ENCODE measurements at places on chromosomes 4 and X.

- DNase-seq: no peak
Measured at GRCh38 chr4:27381815-27382214, 521.2 kb downstream of the STIM2 start.

GRCh38 chr4:188433741-188434315, 294.6 kb downstream of the TRIML1 start:
- DNase-seq: no peak

GRCh38 chr4:140408974-140409373, 18.5 kb downstream of the CLGN start:
- DNase-seq: no peak

DNA sequence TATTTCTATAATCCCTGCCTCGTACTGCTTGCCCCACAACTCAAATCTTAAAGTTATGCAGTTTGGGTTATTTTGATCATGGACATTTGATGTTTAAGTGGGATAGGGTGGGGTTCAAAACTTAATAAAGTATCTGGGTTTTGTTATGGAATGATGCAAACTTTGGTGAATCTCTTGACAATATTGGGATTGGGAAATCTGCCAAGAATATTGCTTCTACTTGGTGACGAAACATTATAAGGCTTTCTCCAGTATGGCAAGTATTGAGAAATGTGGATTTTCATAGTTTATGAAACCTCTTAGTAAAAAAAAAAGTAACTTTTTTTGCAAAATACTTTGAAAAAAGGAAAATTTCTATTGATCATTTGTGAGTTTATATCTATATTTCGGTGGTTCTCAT, 130.8 kb upstream of the SFRP2 start:
- no peak for DNase-seq

- no peak for DNase-seq
Measured at GRCh38 chr4:29734343-29735213, 985.6 kb upstream of the PCDH7 start.

GRCh38 chr4:149785696-149786431, 29.8 kb downstream of the IQCM start:
- DNase-seq: no peak

- no peak for DNase-seq
Measured at GRCh38 chrX:39011454-39012221, 210.4 kb downstream of the MID1IP1 start.

DNA sequence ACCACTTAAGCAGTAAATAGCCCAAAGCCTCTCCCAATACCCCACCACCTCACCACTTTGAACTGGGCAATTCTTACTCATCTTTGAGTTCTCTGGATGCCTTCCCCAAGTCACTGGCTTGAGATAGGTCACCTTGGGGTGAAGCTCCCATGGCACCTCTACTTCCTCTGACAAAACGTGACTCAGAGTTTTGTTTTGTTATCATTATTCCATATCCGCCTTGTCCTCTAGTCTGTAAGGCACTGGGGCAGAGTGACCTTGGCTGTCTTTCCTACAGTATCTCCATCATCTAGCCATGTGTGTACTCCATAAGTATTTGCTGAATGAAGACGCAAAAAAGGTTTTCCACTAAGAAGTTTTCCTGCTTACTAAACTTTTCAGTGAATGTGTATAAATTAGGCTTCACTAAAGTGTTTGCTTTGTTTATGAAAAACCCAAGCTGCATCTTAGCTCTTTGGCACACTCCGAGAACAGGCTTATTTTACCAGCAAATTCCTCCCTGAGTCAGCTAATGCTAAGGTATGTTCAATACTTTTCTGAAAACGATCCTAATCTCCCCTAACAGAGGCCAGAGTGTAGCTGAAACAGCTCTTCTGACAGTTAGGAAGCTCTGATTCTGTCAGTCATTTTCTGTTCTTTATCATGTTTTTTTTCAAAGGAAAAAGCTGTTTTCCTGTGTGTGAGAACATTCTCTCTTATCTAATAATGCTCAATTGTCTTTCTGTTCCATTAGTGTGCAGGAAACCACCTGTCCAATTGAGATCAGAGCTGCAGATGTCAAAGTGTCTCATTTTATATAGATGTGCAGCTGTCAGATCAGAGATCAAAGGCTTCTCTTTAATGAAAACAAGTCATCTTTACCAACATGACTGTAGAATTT, 30.2 kb upstream of the TSPAN5 start:
- no peak for DNase-seq

- no peak for DNase-seq
Measured at GRCh38 chrX:115533485-115533884, 27.5 kb upstream of the PLS3 start.

GRCh38 chr4:145545538-145546174, 64.0 kb downstream of the SMAD1 start:
- DNase-seq: no peak
